ENCODE measurements at places on chromosomes 11 and 22.
A peak's percentile ranks its signal among the peaks of the same experiment; 100 is the strongest.

DNA sequence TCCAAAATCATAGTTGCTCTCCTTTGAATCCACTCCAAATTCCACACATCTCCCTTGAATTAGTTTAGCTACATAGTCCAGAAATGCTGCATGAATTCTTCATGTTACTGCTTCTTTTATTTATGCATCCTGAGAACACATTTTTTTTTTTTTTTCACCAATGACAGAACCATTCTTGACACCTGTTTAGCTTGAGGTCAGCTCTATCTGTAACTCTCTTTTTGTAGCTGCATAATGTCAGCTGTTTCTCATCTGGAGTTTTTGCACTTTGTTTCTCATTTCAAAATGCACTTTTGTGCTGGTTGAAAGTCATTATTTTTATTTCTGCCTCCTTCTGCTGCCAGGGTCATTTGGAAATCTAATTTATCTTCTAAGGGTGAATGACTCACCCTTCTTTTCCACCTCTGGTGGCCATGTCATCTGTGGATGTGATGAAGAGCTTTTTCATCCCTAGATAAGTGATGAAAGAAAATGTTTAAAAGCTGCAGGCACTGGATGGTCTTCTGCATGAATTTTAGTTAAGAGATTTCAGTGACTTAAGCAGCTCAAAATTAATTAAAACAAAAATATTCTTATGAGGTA is 93.7 kb downstream of the JRKL start:
- no peak for DNase-seq

GRCh38 chr22:29312218-29313125 is 3.0 kb downstream of the RASL10A start:
- no peak for DNase-seq

DNA sequence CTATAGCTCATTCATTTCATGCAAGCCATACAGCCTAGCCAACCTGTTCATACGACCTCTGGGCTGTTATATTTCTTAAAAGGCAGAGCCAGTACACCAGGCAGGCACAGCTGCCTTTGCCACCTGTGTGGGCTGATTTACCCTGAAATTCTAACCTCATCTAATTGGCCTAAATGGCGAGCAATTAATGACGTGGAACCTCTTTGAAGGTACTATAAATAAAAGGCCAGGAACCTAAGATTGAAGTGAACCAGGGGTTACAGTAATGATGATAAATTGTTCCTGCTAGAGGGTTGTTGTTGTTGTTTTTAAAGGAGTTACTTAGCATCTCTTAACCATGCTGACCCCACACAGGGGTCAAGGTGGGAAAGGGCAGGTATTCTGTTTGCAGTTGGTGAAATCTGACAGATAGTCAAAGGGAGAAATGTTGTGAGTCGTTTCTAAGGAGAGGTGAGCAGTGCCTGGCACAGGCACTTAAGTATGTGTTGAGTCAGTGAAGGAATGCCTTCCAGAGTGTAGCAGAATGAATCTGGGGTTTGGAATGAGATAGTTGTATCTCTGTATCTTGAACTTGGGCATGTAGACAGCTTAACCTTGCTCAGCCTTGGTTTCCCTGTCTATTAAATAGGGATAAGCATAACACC is 213.5 kb upstream of the NAV2 start:
- no peak for DNase-seq

GRCh38 chr22:30238661-30239487 is 7.7 kb downstream of the LIF start:
- peak; percentile 33 for DNase-seq

Data from stimulated activated CD4-positive, alpha-beta T cell treated with anti-CD3 and anti-CD28 coated beads, Interleukin-1b, Interleukin-23, amount 100 ng/mL, for 4 hours (primary cell).